Tibial artery (tissue), 4 donors: ENCODE measurements at places on chromosomes 7 and 10.

- DNase-seq = no peak
- no peaks in the 10 kb centered on the region for H3K27me3 ChIP-seq
- H3K4me3 ChIP-seq = no peak overlapping the region
Measured at GRCh38 chr7:7830122-7830878, 111.9 kb upstream of the RPA3 start.

DNA sequence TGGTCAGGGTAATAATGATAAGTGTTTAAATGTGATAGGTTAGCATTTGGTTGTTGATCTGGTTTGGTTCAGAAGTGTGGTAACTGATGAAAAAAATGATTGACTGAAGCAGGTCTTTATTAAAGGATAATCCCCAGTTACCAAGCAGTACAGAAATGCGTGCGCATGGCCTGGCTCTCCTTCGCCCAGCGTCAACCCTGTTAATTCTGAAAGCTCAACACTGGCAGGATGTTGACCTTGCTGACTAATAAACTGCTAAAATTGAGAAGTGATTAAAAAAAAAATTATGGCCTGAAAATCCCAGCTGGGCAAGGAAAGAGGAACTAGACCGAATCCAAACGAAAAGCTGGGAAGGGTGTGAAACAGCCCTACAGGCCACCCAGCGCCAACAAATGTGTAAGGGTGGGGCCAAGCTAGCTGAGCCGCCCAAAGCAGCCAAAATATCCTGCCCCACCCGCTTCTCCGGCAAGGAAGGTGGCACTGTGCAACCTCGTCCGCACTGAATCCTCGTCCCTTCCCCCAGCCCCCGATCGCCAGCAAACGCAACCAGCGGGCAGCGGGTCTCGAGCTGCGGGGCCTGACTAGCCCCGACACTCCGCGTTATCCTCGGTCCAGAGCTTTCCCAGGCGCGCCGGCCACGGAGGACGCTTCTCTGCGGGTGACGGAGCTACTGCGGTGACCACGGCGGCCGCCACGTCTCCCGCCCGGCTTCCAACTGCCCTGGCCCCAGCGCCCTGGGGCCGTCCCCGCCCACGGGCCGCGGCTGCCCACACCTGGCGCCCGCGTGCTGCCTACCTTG lies 561 bp downstream of the SHTN1 start:
- H3K27ac ChIP-seq = peak overlapping the region; percentile 66
- H3K36me3 ChIP-seq = no peaks in the 10 kb centered on the region
- peak; percentile 71 for DNase-seq

- no peaks in the 10 kb centered on the region for H3K36me3 ChIP-seq
- H3K27me3 ChIP-seq = no peaks in the 10 kb centered on the region
- H3K4me3 ChIP-seq = no peak overlapping the region
- peaks cover 6% of the 10 kb centered on the region for H3K4me1 ChIP-seq
Measured at GRCh38 chr10:99276848-99277486, 41.3 kb upstream of the HPSE2 start.

DNA sequence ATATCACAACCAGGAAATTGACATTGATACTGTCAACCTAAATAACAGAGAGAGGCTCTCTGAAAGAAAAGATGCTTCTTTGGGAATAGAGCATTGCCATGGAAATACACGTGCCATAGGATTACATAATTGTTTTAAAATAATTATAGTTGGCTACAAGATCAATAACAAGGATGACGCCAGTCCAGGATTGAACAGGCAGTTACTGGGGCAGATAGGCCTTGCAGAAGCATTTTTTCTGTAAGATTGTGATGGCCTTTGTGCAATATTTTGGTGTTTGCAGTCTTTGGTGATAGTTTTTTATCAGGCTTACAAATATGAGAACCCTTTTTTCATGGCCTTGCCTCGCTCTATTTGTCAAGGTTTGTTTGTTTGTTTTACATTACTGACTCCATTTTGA lies 10.5 kb downstream of the ACADSB start:
- H3K36me3 ChIP-seq = no peaks in the 10 kb centered on the region
- DNase-seq = no peak
- no peak overlapping the region for H3K4me3 ChIP-seq
- no peaks in the 10 kb centered on the region for H3K4me1 ChIP-seq
